Stimulated activated naive CD4-positive, alpha-beta T cell (primary cell): ENCODE measurements at places on chromosomes 13 and 19.
A peak's percentile ranks its signal among the peaks of the same experiment; 100 is the strongest.

- DNase-seq = no peak
Measured at GRCh38 chr19:28504139-28504538, 708.8 kb downstream of the UQCRFS1 start.

GRCh38 chr13:108574856-108575255, 54.6 kb upstream of the MYO16 start:
- no peak for DNase-seq

GRCh38 chr19:47028195-47028601, 8.6 kb downstream of the NPAS1 start:
- DNase-seq = no peak

DNA sequence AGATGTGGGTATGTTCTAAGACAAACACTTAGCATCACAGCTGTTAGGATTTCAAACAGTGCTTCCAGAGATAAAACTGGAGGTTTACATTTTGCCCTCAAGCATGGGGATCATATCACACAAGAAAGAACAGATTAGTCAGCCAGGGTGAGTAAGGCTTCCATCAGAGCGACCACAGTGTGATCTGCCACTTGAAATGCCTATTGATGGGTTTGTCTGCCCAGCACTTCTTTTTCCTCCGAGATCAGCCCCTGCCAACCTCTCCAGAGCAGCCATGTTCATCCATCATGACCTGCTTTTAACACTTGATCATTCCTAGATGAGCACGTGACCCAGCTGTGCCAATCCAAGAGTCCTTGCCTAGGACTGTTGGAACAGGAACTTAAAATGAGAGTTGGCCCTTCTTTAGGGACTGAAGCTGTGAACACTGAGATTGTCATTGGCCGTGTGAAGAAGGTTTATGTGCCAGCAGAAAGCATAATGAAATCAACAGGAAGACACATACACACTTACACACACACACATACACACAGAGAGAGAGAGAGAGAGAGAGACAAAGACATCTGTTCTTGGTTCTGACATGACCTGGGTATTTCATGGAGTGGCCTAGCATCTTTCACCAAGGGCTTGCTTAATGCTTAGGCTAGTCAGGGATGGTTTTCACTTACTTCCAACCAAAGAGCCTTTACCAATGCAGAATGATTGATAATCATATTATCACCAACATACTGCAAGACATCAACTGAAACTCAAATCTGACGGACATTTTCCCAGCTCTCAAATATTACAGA, 5.2 kb upstream of the CEBPG start:
- no peak for DNase-seq

DNA sequence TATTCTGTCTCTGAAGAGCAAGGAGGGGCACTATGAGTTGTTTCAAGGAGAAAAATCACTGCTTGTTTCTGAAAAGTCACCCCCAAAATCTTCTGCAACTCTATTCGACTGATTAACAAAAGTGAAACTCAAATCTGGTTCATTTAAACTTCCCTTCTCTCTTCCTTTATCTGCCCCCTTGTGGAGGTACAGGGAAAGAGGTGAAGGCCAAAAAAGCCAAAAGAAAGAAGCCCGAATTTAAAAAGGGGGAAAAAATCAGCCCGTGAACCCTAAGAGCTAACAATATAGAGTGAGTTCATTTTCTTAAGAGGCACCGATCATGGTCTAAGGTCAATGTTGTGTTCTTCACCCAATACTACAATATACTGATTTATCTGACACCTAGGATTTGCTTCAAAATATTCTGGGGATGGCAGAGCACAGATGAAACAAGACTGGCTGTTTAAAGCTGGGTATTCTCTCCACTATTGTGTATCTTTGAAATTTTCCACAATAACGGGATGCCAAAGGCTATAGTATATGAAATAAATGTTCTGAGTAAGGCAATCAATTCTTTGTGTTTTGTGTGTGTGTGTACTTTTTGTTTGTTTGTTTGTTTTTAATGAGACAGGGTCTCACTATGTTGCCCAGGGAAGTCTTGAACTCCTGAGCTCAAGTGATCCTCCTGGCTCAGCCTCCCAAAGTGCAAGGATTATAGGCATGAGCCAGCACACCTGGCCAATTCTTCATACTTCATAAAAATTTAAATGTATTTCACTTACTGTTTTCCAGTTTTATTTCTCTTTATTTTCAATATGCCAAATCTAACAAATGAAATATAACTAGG, 55.0 kb upstream of the EEF1AKMT1 start:
- peak; percentile 74 for DNase-seq

DNA sequence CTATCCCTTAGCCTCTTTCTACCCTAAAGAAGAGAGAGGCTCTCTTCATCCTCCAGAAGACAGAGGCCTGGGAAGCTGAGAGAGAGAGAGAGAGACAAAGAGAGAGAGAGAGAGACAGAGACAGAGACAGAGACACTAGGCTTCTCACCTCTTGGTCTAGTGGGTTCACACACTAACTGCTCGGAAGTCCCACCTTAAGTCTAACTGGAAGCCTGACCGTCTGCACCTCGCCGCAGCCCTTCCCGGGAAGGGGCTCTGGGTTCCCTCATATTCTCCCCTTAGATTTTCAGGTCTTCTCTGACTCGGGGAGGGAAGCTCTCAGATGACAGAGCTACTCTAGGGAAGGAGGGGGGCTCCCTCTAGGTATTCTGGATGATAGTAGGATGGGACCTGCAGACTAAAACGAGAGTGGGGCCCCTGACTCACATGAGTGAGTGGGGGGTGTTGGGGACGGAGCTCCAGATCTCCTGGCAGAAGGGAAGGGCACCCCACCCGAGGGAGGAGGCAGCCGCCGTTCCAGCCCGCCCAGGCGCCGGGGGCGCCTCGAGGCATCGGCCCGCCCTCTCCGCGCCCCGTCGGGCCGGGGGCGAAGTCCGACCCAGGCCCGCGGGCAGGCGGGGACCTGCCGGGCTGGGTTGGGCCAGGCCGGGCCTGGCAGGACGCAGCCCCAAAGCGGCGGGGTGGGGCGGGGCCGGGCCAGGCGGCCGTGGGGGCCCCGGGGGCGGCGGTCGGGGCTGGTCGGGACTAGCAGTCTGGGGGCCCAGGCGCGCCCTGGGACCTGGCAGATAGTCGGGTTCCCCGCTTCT, 2.0 kb upstream of the JUNB start:
- DNase-seq = no peak

GRCh38 chr19:18131841-18132596, 20.9 kb upstream of the PIK3R2 start:
- DNase-seq = no peak

DNA sequence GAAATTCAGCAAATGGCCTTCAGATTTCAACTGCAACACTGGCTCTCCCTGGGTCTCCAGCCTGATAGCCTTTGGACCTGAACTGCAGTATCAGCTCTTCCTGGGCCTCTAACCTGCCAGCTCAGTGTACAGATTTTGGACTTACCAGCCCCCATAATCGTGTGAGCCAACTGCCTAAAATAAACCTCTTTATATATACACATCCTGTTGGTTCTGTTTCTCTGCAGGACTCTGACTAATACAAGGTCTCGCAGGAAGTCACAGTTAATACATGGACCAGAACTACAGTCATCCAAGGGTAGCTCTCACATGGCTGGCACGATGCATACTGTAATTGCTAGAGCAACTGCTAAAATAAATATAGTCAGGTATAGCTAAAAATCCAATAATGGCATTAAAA, 85.1 kb downstream of the KATNAL1 start:
- DNase-seq = no peak

DNA sequence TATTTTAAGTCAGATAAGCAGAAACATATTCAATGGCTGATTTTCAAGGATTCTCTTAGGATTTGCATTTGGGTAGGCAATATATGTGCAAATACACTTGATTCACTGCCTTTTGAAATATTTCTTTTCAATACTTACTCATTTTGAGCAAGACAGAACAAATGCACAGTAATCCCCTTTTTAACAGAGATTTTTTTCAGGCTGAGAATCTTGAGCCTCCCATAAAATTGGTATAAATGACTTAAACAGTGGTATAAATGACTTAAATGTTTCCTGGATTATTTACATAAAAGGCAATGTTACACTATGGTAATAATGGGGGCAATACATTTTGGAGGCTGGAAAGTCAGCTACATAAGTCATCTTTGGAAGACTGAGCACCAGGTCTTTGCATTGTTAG, 389.0 kb downstream of the OLFM4 start:
- no peak for DNase-seq

- peak; percentile 38 for DNase-seq
Measured at GRCh38 chr19:4399812-4400134, 574 bp downstream of the SH3GL1 start.

GRCh38 chr19:48216933-48217332, 38.8 kb downstream of the CARD8 start:
- no peak for DNase-seq

GRCh38 chr19:29763196-29763595, 48.1 kb upstream of the C19orf12 start:
- DNase-seq = no peak

DNA sequence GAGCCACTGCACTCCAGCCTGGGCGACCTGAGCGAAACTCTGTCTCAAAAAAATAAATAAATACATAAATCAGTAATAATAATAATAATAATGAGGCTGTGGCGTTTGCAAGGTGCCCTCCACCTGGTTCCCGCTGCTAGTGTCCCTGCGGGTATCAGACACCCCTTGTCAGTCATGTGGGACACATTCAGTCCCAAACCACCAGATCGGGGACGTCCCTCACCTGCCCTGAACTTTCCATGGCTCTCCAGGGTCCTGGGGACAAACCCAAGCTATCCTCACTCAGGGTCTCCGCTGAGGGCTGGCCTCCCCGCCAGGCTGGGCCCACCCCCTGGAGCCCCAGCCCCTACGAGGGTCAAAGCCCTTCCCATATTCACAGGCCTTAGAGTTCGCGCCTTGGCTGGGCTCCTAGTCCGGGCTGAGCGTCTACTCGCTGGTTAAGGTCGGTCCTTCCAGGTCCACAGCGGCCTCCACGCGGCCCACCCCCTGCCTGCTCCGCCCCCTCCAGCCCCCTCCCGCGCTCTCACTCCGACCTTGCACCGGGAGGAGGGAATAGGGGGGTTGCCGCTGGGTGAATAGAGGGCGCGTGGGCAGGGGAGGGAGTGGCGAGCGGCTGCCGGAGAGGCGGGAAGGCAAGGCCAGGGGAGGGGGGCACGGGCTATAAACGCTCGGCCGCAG, 349 bp upstream of the KISS1R start:
- no peak for DNase-seq

- no peak for DNase-seq
Measured at GRCh38 chr13:106381091-106381490, 154.4 kb downstream of the EFNB2 start.

DNA sequence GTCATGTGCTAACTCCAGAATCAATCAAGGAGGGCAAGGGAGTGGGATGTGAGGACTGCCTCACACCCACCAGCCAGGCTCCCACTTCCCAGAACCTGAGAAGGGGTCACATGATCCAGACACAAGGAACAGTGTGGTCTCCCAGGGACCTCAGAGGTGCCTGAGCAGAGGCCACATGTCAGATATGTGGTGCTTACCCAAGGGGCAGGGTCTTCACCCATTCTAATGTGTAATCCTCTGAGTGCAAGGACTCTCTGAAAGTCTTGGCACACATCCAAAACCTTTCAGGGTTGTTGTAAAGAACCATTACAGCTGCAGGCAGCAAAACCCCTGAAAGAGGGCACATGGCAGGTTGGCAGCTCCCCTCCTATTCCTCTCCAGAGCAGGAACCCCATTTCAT, 656.6 kb downstream of the UQCRFS1 start:
- no peak for DNase-seq

GRCh38 chr19:51986309-51987291, at the start of gene ZNF350:
Gene ZNF350, minus strand, starts transcription at chr19:51986840. Its CDS starts 12,480 bp downstream, at chr19:51974360.
- DNase-seq = peak; percentile 77

DNA sequence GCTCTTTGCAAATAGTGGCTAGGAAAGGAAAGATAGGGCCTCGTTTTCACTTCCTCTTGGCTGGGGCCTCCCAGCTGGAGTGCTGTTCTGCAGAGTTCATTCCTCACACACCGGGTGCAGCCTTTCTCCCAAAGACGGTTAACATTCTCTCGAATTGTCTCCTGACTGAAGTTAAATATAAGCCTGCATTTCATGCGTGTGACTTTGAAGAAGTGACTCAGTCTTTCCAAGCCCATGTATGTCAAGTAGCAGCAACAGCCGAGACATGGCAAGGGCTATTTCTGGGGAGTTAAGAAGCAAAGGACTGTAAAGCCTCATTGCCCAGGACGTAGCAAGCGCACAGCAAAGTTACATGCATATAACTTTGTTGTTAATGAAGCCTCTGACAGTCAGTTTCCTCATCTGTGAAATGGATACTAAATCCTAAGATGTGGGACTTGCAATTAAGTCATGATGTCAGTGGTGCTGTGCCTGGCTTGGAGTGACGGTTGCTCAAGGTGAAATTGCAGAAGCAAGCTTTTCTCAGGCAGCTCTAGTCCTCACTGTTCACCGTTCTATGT, 502.4 kb downstream of the MYO16 start:
- no peak for DNase-seq

DNA sequence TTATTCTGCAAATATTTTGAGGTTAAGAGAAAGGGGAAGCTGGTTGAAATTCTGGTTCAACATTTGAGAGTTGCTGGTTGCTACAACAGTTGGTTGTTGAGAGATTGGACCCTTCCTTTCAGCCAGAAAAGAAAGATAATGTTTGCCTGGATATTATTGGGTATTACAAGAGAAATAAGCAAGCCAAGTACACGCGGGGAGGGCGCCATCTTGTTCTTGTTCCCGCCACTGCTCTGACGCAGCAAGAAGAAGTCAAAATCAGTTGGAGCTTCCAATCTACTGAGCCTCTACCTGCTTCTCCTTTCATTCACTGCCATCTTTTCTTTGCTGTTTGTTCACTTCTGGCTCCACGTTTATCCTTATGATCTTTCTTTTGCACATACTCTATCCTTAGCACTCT, 18.4 kb downstream of the BSPH1 start:
- no peak for DNase-seq

DNA sequence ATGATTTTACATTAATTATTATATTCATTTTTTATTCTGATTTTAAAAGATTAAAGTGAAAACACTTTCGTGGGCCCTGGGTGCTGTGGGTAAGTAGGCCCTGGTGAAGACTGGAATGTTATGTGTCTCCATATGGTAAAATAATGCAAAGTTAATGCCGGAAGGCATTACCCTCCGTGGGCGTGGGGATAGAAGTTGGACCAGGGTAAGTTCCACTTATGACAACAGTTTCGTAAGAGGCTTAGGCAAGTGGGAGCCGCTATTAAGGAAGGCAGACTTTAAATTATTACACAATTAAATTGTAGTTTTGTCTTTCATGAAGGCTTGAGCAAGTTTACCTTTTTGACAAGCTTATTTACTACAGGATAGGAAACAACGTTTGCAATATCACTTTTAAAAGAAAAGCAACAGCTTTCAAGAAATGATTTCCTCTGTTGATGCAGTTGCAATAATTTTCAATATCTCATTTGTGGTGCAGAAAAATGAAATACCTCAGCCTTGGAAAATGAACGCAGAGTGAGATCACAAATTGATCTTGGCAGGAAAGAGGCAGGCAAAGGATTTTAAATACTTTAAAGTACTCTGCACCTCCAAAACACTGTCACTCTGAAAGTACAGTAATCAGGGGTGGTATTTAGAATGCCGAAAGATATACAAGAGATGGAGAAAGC, 310.6 kb downstream of the DCT start:
- no peak for DNase-seq

- no peak for DNase-seq
Measured at GRCh38 chr19:16628984-16629691, 1.1 kb upstream of the MED26 start.

GRCh38 chr19:40420766-40421765, 4.7 kb downstream of the SERTAD1 start:
- DNase-seq = peak; percentile 85

GRCh38 chr19:38503077-38503410, 69.6 kb downstream of the RYR1 start:
- no peak for DNase-seq
